ENCODE measurements at places on chromosomes 3 and 15.
A peak's percentile ranks its signal among the peaks of the same experiment; 100 is the strongest.

GRCh38 chr3:19065027-19065426 is 83.3 kb upstream of the KCNH8 start:
- DNase-seq, result no peak

- DNase-seq, result no peak
These were observed 540.9 kb downstream of the MAGI1 start for GRCh38 chr3:65497846-65498245.

GRCh38 chr3:46276497-46277099 is 34.3 kb downstream of the CCR3 start:
- DNase-seq, result peak; percentile 5

- DNase-seq, result no peak
These were observed 170.8 kb downstream of the PEX5L start for GRCh38 chr3:179865861-179866505.

DNA sequence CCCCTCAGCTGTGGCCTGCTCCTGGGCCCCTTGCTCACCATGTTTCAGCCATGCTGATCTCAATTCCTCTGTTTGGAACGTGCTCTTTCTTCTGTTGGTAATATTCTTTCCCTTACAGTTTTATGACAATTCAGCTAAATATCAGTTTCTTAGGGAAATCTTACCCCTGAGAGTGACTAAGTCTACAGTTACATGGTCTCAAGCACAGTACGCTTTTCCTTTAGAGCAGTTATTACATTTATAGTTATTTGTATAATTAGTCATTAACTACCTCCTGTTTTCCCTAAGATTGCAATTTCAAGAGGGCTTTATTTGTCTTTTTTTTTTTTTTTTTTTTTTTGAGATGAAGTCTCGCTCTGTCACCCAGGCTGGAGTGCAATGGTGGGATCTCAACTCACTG is 23.5 kb downstream of the C3orf62 start:
- no peak for DNase-seq

GRCh38 chr15:33716025-33716424 is 252.3 kb upstream of the CHRM5 start:
- no peak for DNase-seq

DNA sequence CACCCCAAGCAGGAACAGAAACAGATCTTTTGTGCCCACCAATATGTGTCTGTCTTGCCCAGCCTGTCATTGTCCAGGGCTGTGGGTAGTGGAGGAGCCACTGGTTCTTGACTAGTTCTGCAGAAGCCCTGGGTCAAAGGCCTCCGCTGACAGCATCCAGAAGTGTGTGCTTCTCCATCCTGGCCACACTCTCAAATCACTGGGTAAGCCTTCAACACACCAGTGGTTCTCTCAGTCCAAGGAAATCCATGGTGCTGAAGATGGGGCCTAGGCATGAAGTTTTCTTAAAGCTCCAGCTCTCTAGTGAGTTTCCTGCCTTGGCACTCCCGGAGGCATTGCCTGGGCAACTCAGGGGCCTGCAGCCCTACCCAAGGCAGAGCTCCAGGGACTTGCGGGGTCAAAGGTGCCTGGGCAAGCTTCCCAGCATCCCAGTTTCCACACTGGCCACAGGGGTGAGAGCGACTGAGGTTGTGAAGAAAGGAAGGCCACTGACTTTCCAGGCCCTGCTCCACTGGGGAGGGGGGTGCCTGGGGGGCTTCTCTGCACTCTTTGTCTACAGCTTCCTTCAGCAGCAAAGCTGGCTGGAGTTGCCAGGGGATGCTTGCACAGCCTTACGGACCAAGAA is 37.9 kb upstream of the RPL32 start:
- DNase-seq, result no peak

GRCh38 chr3:24662449-24663345 is 168.0 kb upstream of the THRB start:
- no peak for DNase-seq

GRCh38 chr15:64044300-64045100 is 1.8 kb downstream of the DAPK2 start:
- no peak for DNase-seq
